ENCODE measurements at places on chromosomes 4 and X.

GRCh38 chrX:153804100-153804595 lies 9.7 kb downstream of the SSR4 start:
- no peak for DNase-seq

GRCh38 chr4:15425520-15425919 lies 2.3 kb upstream of the C1QTNF7 start:
- no peak for DNase-seq

DNA sequence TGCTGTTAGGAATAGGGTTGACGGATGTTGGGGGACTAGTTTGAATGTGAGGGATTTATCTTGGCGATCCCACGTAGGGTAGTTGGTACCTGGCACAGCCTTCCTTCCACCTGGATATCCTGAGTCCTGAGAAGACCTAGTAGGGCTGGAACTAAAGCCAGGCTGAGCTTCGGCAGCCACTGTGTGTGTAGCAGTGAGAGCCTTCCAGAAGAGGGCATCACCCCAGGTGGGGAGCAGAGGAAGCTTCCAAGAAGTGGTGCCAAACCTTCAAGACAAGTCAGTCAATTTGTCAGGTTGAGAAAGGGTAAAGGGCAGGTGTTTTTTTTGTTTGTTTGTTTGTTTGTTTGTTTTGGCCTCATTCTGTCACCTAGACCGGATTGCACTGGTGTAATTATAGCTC lies 1.2 kb upstream of the FGFBP2 start:
- no peak for DNase-seq

DNA sequence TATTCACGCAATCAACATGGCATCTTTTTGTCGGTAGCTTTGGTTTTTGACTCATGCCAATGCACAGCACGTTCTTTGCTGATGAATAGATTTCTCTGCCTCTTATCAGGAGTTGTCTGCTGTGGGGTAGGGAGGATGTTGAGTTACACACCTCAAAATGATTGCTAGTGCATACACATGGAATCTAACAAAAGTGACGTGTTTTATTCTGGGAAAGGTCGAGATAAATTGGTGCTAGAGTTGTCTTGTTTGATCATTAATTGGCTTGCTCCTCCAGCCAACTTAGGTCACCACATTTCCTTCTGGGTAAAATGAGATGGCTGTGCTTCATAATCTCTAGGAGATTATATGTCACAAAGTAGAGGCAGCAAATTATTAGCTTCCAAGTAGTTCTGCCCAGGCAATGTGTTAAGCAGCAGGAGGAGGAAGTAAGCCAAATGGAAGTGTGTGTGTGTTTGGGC lies 3.9 kb downstream of the RAB9A start:
- no peak for DNase-seq

DNA sequence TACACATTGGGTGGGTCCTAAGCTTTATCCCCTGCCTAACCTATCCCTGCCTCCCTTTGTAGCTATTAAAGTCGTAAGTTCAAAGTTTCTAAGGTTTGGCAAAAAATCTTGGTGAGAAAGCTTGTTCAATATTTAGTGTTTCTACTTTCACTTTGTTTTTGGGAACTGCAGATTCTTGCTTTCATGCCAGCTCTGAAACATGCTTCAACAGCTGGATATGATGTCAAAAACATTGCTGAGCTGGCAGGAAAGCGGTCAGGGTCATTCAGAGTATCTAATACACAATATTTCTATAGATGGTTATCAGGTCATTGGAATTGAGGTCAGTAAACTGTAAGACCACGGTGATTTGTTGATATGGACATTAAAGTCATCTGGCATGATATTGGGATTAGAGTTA lies 19.7 kb downstream of the CENPI start:
- no peak for DNase-seq

GRCh38 chr4:156346959-156347385 lies 393.3 kb upstream of the CTSO start:
- no peak for DNase-seq

DNA sequence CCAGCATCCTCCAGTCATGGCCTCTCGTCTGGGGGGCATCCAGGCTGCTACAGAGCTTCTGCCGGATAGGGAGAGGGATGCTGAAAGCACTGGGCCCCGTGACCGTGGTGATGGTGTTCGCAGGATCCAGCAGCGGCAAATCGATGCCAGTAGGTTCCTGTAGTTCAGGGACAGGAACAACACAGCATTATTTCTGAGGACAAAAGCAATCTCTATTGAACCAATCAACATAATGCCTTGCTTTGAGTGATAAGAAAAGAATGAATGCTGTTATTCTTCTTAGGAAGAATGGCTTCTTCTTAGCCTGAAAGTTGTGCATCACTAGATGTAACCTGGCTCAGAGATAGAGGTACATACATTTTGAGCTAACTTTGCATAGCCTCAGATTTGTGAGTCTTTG lies 378.6 kb downstream of the UNC5C start:
- no peak for DNase-seq

DNA sequence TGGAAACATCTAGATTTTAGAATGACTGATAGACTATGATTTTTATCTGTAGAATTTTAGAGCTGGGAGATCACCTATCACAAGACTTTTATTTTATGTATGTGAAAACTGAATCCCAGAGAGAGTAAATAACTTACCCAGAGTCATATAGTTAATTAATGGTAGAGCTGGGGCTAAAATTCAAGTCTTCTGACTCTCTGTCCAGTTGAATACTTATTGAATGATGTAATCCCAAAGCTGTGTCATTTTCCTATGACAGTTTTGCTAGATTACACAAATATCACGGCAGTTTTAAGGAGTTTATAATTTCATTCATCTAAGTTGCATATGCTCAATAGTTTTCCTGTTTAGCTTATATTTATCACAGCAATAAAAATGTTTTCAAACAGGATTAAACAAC lies 6.7 kb downstream of the NRK start:
- DNase-seq = no peak

GRCh38 chr4:6941796-6942195 lies 32.2 kb downstream of the TBC1D14 start:
- no peak for DNase-seq

GRCh38 chr4:90745176-90745575 lies 618.0 kb downstream of the CCSER1 start:
- DNase-seq = no peak

GRCh38 chr4:105422207-105422920 lies 51.5 kb downstream of the PPA2 start:
- no peak for DNase-seq

GRCh38 chrX:113793563-113793962 lies 790.3 kb upstream of the HTR2C start:
- DNase-seq = no peak

DNA sequence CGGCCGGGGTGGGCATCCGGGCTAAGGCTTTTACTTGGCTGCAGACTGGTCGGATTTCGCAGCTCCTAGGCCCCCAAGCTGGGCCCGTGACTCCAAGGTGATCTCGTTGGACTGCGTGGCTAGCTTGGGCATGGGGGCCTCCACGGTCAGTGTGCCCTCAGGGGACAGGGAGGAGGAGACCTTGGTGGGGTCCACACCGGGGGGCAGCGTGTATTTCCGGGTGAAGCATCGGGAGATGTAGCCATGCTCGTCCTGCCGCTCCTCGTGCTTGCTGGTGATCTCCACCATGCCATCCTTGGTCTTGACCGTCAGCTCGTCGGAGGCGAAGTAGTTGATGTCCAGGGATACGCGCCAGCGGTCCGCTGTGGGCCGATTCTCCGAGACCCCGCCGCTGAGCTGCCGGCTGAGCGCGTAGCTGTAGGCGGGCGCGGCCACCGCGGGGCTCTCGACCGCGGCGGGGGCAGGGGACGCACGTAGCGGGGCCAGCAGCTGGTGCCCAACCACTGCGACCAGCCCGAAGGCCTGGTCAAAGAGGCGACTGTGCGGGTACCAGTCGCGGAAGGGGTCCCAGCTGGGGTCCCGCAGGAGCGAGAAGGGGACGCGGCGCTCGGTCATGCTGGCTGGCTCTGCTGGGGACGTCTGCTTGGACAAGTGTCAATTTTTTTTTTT lies 881 bp upstream of the CACNA1F start:
- no peak for DNase-seq

DNA sequence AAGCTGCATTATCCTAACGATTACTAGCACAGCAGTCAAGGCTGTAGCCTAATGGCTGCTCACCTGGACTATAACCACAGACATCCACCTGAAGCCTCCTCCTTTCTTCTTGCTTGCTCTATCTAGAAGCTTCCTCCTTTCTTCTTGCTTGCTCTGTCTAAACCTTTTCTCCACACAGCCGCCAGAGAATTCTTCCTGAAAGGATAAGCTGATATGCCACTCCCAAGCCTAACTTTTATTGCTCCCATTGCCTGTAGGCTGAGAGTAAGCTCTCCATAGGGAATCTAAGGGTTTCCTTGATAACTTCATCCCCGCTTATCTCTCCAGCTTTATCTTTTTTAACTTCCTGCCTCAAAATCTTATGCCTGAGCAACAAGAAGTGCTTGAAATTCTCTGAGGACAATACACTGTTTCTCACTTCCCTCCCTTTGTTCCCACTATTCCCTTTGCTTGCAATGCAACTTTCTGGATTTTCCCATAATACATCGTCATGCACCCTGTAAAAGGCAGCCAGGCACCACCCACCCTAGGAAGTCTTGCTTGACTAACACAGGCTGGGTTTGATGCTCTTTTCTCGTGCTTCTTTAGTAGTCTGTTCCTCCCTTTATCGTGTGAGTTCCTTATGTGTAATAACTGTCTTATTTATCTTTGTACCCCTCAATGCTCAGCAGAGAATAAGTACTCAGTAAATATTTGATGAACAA lies 1.4 kb upstream of the LRIT3 start:
- no peak for DNase-seq

- no peak for DNase-seq
These were observed 99.5 kb upstream of the NKX1-1 start for GRCh38 chr4:1505511-1506460.

DNA sequence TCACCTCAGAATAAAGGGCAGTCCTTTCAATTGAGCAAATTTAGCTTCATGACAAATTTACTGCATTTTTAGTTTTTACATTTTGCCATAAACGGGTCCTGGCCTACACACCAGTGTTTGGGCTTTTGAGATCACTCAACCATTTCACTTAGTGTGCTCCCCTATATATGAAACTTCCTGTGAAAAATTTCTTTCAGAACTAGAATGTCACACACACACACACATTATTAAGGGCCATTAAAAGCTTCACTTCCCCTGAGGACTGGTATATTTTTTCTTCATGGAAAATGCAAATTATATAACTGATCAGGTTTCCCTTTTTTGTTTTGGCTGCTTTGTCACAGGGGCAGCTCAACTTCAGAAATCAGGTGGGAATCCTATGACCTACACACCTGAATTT lies 206.5 kb downstream of the ENOX2 start:
- DNase-seq = no peak
